ENCODE measurements at places on chromosomes 2 and 18.

- no peak for DNase-seq
These were observed 335.3 kb upstream of the CHST9 start for GRCh38 chr18:27520401-27520800.

DNA sequence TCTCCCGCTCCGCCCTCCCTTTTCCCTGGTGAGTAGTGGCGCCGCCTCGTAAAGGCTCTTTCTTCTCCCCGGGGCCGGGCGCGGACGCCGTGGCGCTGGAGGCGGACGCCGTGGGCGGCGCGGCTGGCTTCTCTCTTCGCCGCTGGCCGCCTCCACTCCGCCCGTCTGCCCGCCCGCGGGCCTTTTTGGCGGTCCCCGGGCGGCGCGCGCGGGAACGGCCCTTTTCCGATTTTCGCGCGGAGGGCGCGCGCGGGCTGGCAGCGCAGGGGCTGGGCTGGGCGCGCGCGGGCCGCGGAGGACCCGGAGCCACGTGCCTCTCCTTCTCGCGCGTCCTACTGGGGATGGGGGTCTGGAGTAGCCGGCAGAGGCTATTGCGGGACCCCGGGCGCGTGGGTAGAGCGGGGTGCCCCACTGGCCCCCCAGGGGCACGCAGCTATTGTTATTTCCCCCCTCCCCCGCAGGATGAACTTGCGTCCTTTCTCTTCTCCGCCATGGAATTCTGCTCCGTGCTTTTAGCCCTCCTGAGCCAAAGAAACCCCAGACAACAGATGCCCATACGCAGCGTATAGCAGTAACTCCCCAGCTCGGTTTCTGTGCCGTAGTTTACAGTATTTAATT is 472 bp downstream of the SLC20A1 start:
- no peak for DNase-seq

GRCh38 chr2:16114836-16115235 is 174.5 kb downstream of the MYCN start:
- no peak for DNase-seq

DNA sequence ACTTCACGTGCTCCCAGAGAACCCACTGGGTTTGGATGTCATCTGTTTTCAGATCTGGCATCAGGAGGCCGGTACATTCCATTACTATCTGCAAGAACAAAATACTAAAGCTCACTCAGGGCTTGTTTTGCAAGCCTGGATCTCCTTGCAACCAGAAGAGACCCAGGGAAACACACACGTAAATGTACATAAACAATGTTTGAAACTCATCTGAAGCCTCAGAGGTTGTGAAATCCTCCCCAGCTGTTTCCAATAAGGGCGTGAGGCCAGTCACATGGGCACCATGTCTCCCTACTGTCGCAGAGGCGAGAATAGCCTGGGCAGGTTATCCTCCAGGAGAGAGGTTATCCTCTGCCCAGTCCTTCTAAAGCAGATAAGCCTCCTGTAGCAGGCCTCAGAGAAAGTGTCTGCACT is 186.9 kb downstream of the GFPT1 start:
- peak; percentile 93 for DNase-seq

- no peak for DNase-seq
These were observed 364.3 kb downstream of the RNF144A start for GRCh38 chr2:7281231-7282201.

GRCh38 chr18:36132756-36133155 is 3.1 kb downstream of the ELP2 start:
- DNase-seq = no peak

DNA sequence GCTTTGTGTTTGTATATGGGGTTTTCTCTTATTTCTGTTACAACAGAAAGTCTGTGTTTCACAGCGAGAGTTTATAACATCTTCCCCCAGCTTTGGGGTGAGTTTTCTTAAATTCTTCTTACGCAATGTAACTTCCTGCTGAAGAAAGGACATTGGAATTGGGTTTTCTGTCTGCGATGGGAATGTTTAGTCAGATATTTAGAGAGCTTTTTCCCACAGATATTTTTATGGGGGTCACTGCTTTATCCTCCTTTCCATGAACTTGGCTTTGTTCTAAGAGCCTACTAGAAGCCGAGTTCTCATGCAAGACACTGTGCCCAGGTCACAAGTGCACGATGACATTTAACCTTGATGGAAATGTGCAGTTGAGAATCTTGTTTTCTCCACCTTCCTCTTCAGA is 22.1 kb downstream of the B3GNT2 start:
- peak; percentile 78 for DNase-seq

GRCh38 chr2:43349904-43350303 is 123.5 kb upstream of the ZFP36L2 start:
- no peak for DNase-seq

GRCh38 chr2:31202833-31203232 is 14.5 kb downstream of the CAPN14 start:
- no peak for DNase-seq

DNA sequence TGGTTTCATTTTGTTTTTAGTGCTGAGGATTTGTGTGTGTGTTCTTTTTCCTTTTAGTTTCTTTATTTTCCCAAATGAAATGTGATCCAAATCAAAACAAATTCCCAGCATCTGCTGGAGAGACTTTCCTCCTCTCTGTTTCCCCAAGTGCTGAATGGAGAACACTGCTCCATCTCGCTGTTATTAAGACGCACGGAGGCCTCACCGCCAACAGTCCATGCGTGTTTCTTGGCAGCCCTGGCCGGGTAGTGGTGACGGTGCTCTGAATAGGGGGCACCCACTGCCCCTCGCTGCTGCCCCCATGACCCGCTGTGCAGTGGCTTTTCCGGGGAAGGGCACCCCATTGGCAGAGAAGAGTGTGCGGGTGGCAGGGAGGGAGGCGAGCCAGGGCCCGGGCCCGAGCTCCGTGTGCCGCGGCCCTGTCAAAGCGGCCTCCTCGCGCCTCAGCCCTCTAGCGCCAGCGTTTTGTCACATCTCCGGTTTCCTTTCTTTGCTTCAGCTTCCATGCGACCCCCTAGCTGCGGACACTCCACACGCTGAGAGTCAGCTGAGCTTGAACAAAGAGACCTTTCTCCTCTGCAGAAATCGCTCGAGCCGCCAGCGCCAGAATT is 473.7 kb upstream of the SALL3 start:
- no peak for DNase-seq

- DNase-seq = no peak
These were observed at the start of gene IL36RN for GRCh38 chr2:113058998-113059960. Gene IL36RN (plus strand): TSS chr2:113059198. CDS start chr2:113059439, 241 bp downstream.

- no peak for DNase-seq
These were observed 119.6 kb downstream of the NFATC1 start for GRCh38 chr18:79515331-79515730.

GRCh38 chr2:121776885-121777698 is 21.6 kb downstream of the TSN start:
- no peak for DNase-seq

- no peak for DNase-seq
These were observed 3.6 kb upstream of the COL5A2 start for GRCh38 chr2:189183170-189183569.

- peak; percentile 68 for DNase-seq
These were observed 809.5 kb upstream of the PIK3C3 start for GRCh38 chr18:41145516-41145915.

DNA sequence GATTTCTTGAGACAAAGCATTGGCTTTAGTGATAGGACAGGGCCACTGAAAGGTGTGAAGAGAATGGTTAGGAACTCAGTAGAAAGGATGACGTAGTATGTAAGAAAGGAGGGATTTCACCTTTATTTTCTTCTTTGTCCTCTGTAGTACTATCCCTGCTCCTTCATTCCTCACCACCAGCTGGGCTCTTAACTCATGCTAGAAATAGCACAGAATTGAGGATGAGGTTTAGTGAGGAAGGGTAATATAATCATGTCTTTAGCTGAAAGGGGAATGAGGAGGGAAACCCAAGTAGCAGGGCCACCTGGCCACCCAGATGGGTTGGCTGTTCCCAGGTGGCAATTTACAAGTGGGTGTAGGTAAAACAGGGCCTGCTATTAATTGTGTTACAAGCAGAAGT is 15.2 kb downstream of the ACVR2A start:
- no peak for DNase-seq

DNA sequence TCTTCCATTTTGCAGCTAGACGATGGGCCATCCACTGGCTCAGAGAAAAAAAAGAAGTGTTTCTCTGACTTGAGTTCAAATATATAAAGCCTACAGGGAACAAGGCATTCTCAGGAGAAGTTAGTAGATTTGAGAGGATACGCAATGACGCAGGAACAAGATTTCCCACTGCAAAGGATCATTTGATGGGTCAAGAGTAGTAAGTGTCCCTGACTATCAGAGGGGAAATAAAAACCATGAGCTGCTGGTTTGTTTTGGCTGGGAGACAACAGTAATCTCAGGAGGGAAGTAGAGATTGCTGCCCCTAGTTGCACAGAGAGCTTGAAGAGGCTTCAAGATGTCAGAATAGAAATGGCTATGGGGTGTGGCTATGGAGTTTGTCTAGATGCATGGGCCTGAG is 22.3 kb upstream of the MYO1B start:
- DNase-seq = no peak
